Left colon (tissue), 2 donors: ENCODE measurements at places on chromosomes 11 and 22. TPM values are rescaled to one million over a fixed set of nuclear protein-coding genes. Genes with fewer than 3 reads are reported as not detected.

The TBX1 gene
- 1.9 TPM for total RNA-seq

GRCh38 chr11:19093976-19094375 lies 23.0 kb upstream of the ZDHHC13 start:
- no peak for DNase-seq

DNA sequence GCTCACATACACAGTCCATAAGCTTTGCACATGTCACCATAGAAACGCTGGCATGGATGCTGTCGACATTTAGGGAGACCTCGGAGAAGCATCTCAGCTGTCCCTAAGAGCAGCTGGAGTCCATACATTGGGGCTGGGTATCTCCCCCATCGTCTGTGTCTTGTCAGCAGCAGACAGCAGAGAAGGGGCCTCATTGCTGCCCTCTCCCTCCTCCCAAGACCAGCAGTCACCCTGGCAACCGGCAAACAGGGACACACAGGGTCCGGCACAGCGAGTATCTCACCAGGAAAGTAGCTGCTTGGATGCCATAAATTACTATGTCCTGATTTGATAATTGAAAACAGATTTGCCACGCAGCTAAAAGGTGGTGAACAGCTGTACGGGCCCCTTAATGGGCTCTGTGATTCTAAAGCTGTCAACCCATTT lies 84.4 kb downstream of the CD44 start:
- DNase-seq: no peak

GRCh38 chr11:279966-280705 lies 1.9 kb downstream of the NLRP6 start:
- no peak for DNase-seq

DNA sequence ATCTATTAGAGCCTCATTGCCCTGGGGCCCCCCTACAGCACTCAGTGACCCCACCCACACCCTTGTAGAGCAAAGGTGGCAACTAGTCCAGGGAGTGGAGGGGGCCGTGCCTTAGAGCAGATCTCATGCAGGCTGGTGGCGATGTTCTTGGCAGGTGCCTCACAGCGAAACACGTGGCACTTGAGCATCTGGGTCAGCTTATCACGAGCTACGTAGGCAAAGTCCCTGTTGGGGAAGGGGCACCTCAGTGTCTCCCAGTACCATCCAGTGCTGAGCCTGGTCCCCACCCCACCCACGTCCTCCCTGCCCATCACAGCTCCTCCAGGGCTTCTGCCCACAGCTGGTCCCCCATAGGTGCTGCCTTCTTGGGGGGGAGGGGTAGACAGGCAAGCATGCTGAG lies 11.2 kb downstream of the SMPD1 start:
- no peak for DNase-seq
